Muscle of leg (tissue), 16 donors: ENCODE measurements at places on chromosomes 7 and 10.
A peak's percentile ranks its signal among the peaks of the same experiment; 100 is the strongest.

- no peak for DNase-seq
Observed at GRCh38 chr10:97013983-97014382, 171.8 kb downstream of the SLIT1 start.

DNA sequence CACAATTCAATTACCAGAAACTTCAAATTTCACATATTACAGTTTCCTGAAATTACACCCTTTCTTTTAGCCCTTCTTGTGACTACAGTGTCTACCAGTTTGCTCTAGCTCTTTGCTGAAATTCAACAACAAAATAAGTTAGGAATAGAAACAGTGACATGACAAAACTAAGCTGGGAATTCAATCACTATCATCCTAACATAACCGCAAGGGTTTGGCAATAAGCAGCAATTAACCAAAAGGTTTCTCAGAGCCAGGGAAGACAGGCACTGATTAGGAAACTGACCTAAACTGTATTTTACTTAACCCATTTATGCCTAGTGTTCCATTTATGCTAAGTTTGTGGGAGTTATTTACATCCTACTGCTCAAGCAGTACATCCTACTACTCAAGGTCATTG is 31.3 kb downstream of the HIBADH start:
- no peak for DNase-seq

DNA sequence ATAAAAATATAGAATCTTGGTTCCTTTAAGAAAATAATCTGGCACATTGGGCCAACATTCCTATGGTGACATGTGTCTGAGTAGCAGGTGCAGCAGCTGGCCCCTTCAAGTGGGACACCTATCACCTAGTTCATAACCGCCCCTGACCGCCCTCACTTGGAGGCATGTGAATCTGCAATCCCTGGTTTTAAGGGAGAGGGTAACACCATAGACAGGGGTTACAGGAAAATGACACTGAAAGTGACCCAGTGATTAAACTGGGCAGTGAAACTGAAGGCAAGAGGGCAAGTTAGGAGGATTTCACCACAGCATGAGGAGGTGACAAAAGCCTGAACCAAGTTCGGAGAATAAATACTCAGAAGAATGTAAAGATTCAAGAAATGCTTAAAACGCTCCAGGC is 1.1 kb downstream of the RSU1 start:
- DNase-seq: peak; percentile 20

DNA sequence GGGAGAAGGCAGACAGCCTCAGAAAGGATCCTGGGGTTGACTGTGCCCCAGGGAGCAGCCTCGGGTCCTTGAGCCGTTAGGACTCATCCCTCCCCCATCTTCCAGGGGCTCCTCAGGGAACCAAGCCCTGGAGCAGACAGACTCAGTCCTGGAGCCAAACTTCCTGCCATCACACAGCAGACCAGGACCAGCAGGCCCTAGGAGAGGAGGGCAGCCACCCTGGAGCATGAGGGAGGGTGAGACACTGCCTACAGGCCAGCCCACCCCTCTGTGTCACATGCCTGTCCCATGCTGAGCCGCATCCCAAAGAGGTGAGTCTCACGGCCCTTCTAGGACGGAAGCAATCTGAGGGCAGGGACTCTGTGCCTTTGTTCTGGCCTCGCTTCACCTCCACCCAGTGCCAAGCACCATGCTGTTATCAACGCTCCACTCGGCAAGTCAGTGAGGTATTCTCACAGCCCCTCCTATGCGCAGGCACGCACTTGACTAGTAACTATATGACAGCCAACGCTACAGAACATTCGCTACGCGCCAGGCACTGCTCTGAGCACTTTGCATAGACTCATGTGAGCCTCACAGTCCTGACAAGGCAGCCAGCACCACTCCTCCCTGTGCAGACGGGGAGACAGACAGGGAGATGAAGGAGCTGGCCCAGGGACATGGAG is 19.1 kb downstream of the MAD1L1 start:
- DNase-seq: no peak

GRCh38 chr10:9898633-9899395 is 1118.9 kb upstream of the CELF2 start:
- DNase-seq: no peak

- no peak for DNase-seq
Observed at GRCh38 chr10:124072106-124072505, 21.3 kb downstream of the CHST15 start.

GRCh38 chr7:154736389-154736788 is 266.5 kb downstream of the PAXIP1 start:
- DNase-seq: no peak

GRCh38 chr10:57983281-57983791 is 284.4 kb downstream of the IPMK start:
- DNase-seq: no peak

- no peak for DNase-seq
Observed at GRCh38 chr10:131531265-131532190, 220.0 kb upstream of the TCERG1L start.

GRCh38 chr10:29761916-29762315 is 127.1 kb upstream of the SVIL start:
- no peak for DNase-seq

- no peak for DNase-seq
Observed at GRCh38 chr10:112913661-112914287, 36.3 kb upstream of the TCF7L2 start.

- DNase-seq: no peak
Observed at GRCh38 chr10:25639646-25640045, 294.4 kb upstream of the MYO3A start.

DNA sequence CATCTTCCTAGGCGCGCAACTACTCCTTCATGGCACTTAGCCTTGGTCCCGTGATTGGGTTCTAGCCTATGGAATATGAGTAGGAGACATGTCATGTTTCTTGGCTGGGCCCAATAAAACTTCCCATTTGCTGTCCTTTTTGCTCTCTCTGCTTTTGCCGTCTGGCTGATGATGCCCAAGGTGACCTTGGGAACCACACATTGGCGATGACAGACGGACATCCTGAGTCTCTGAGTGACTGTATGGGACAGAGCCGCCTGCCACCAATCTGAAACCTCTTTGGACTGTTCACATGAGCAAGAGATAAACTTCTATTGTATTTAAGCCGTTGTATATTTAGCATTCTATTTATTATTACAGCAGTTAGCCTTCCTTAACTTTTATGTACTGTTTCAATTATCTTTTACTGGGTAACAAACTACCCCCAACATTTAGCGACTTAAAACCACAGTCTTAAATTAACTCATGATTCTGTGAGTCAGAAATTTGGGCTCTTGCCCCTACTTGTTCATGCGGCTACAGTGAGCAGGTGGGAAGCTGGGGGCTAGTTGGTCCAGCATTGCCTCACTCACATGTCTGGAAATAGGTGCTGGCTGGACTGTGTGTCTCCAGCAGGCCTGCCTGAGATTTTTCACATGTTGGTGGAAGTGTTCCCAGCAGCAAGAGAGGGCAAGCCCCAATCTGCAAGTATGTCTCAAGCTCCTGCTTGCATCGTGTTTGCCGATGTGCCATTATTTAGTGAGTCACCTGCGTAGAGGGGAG is 71.7 kb downstream of the NOD1 start:
- no peak for DNase-seq

- DNase-seq: no peak
Observed at GRCh38 chr10:43234471-43235041, 32.3 kb downstream of the RASGEF1A start.

DNA sequence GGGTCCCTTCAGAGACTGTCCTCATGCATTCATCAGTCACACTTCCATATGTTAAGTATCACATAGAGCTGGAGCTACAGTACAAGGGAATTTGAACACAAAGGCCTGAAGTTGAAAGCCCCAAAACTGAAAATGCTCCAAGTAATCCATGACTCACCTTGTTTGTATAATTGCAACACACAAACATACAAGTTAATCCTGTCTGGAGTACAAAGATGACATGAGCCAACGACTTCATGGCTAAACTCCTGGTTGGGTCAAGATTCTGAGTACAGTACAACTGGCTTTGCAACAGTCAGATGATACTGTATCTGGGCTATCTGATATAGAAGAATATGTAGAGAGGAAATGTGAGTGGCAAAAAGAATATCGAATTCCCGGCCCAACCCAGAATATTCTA is 73.1 kb upstream of the AASS start:
- no peak for DNase-seq

DNA sequence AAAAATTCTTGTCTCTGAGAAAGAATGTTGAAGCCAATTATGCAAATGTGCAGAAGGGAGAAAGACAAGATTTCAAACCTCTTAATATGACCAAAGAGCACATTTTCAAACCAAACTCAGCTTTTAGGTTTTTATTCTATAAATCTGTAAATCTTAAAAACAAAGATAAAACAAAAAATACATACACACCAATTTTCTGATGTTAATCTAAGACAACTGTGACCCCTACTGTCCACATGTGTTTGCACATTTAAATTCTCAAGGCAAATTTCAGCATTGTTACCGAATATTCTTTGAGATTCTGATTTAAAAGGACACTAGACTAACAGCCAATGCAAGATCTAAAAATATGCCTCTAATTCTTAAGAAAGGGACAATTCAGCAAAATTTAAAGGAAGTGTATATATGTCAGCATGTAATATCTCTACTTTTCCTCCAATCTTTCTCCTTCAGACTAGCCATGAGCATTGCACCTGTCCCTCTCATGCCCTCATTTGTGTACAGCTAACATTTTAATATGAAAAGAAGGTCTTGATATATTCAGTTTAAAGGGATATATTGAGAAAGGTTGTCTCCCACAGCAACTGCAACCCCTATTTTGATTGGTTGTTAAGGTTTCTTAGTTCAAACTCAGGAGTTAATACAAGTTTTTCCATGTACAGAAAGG is 417.9 kb downstream of the IPMK start:
- DNase-seq: peak; percentile 3

GRCh38 chr7:87058744-87059524 is 520 bp downstream of the ELAPOR2 start:
- DNase-seq: peak; percentile 17

DNA sequence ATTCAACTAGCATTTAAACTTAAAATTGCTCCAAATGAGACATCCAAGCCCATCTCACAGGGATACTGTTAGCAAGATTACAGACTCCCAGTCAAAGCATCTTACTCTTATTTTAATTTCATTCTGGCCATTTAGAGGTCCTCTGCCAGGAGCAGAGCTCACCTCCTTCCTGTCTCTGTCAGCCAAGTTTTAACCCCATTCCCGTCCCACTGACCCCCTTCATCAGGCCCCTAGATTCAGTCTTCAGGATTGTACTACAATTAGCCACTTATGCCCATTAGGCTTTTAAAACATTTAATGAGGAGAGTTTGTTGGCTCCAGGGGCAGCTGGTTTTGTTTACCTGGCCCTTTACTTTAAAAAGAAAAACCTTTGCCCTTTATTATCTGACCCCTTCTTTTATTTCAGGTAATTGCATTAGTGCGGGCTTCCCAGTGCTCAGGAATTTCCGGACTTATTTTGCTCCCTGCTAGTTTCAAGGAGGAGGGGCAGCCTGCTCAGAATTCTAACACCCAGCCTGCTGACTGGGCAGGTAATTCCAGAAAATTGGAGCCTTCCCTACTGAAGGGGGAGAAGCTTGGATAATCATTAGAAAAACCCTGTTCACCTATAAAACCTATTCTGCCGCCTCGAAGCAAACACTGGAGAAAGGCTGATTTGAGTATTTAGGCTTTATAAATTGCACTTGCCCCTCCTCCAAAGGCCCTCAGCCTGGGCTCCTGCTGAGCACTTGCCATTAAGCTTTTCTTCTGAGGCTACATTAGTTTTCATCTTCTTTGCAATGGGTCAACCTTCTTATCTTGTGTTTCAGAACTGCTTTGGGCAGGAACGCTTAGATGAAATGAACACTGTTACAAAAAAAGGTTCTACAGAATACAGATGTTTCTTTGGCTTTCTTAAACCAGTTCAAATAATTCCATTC is 200.5 kb upstream of the HPS1 start:
- DNase-seq: no peak

- no peak for DNase-seq
Observed at GRCh38 chr10:27655296-27655695, 90.3 kb downstream of the MKX start.

DNA sequence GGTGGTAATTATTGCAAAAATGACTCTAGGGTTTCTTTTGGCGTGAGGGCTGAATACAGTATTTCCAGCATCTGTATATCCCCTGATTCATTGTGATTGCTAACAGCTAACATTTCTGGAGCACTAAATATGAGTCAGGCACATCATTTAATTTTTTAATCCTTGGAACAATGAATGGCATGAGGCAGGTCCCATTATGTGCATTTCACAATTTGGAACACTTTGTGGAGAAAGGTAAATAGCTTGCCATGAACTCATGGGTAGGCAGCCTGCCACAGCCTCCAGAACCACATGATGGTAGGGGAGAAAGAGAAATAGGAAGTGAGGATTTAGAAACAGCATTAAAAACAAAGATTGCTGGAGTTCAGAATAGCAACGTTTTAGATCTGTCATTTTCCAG is 1.7 kb downstream of the NPTX2 start:
- no peak for DNase-seq

DNA sequence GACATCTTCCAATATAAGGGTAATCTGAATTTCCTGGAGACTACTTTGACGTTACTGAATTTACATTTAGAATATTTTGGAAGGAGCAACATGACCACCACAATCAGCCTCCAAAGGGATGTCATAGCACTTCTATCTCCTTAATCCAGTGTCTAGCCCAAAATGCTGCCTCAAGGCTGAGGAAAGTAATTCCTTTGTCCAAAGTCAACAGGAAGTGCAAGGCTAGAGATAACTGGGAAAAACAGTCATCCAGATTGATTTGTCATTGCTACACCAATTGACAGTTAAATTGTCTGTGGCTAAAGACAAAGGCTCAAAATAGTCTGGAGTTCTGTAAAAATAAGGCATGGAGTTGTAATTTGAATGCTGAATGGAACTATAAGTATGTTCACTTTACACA is 3.9 kb upstream of the TFPI2 start:
- no peak for DNase-seq

DNA sequence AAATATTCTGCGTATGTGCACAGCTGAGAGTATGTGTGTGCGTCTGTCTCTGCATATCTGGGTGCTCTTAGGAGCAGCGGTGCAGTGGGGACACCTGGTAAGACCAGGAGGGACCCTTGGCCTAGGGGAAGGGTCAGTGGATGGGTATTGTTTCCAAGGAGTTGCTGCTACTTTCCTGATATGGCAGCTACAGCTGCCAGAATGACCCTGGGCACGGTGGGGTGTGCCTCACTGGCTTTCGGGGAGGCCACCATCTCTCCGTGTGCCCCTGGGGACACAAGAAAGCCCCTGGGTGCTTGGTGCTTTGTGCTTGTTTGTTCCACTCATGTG is 8.6 kb downstream of the PFKFB3 start:
- no peak for DNase-seq

- DNase-seq: peak; percentile 63
Observed at GRCh38 chr10:27844223-27844622, 98.6 kb upstream of the MKX start.

DNA sequence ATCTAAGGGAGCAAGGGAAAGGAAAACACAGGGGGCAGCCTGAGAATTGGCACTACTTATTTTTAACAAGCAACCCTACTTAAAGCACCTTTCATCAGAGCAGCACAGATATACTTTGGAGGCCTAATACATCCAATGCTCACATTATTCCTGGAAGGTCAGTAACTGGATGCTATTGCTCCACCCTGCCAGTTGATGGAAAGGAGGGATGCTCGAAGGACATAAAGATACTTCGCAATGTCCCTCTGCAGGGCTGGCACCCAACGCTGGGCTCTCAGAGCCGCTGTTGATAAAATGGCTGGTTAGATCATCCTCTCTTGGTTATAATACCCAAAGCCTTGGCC is 307.9 kb upstream of the AOAH start:
- no peak for DNase-seq
